ENCODE measurements at places on chromosomes 5 and 9.

DNA sequence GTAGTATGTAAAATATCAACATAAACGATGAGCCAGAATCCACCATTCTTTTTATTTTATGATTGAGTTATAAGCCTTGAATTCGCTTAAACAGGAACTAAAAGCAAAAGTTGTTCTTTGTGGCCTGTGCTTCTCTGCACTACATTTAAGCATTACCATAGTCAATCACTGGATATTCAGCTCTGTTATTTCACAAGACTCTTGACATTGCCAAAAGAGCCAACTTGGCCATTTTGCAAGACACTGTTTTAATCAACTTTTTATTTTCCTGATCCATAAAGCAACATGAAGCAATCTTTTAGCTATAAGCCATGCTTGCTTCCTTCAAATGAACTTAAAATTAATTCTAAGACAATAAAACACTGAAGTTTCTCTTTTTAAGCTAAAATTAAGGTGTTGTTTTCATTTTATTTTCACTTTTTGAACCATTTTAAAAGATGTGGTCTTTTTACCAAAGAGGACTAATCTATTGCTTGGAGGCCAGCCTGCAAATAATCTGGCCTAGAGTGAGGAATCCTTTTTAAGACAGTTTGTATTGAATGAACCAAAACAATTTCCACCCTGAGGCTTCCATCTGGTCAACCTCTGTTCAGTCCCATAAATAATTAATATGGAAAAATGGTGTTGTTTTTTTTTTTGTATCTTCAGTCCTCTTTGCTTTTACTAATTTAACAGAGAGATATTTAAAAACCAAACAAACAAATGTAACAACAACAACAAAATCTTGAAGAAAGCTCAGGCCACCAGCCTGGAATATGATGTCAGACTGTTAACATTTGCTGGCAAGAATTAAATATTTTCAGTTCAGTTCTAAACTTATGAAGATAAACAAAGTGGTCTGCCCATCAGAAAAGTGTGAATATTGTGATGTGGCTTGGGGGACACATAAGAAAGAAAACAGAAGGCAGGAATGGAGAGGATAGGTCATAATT is 274.4 kb downstream of the MARCHF11 start:
- DNase-seq = no peak

GRCh38 chr5:14720236-14720923 is 55.9 kb downstream of the OTULIN start:
- DNase-seq = no peak

- DNase-seq = no peak
Measured at GRCh38 chr5:40364441-40364840, 315.3 kb upstream of the PTGER4 start.

GRCh38 chr9:5352637-5353248 is 13.1 kb upstream of the RLN1 start:
- DNase-seq = no peak

- no peak for DNase-seq
Measured at GRCh38 chr5:140112685-140113179, 1.2 kb upstream of the PURA start.

DNA sequence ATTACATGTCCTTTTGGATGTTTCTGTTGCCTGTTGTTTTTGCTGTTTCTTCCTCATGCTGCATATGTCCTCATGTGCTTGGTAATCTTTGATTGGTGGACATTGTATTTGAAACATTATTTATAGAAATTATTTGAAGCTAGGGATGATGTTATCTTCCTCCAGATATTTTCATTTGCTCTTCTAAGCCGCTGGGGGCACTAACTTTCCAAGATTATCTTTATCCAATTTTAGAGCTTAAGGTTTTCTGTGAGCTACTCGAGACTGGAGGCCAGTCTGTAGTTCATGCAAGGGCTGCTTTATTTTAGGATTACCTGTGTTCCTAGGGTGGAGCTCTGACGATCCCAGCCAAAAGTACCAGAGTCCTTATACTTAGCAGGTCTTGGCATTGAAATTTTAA is 40.9 kb downstream of the STX17 start:
- DNase-seq = no peak

GRCh38 chr5:122076669-122077365 is 1.2 kb downstream of the LOX start:
- no peak for DNase-seq

- DNase-seq = no peak
Measured at GRCh38 chr9:126700296-126700695, 86.6 kb downstream of the LMX1B start.

GRCh38 chr9:127682351-127683136 is 24.2 kb upstream of the CFAP157 start:
- no peak for DNase-seq

GRCh38 chr5:149015561-149015960 is 47.3 kb downstream of the SH3TC2 start:
- no peak for DNase-seq

GRCh38 chr9:86353655-86354010 is 577 bp downstream of the TUT7 start:
- peak; percentile 29 for DNase-seq

DNA sequence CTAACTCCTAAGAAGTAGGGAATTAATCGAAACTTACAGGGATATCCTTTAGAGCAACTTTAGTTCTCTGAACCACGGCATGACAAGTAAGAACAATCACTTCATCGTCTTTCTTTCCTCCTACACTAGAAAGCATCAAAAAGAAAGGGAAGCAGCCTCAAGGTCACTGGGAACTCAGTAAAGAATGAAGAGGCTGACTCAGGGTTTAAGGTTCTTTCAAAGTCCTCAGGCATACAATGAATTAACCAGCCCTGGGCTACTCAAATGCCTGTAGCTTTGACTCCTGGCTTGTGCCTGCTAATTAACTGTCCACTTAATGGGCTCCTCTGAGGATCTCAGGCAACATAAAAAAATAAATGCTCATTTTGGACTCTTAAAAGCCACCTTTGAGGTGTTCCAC is 102.0 kb downstream of the TRIM32 start:
- DNase-seq = no peak

- DNase-seq = no peak
Measured at GRCh38 chr5:34709861-34710673, 53.9 kb downstream of the RAI14 start.

DNA sequence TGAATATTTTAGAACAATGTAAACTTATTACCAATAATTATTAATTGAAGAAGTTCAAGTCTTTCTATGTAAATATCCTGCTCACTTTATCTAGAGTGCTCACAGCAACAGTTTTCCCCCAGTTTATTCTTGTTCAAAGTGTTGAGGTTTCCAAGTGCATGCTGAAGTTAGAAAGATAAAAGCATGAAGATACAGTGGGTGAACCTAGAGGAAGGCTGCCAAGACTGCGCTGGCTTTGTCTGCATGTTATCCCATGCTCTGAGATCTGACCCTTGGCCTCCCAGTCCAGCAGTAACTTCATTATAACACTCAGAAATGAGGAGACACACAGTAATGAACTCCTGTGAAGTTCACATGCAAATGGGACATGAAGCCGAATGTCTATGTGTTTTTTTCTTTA is 76.0 kb upstream of the PIP5K1B start:
- no peak for DNase-seq

DNA sequence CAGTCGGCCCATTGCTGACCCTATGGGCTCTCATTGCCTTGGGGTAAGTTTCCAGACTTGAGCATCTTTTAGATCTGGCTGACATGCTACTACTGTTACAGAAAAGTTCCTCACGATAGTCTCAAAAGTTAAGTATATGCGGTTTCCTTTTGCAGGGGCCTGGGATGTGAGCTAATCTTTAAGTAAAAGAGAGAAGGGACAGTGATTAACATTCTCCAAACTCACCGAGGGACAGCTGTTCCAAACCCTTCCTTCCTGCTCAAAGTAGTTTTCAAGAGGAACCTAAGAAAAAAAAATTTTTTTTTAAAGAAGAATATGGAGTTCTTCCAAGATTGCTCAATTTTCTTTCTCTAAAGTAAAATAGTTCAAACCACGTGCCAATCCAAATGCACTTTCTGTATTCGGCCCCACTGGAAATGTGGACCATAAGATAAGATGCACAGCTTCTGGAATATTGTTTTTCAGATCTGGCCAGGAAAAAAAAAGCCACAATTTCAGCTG is 168.0 kb upstream of the SPRY4 start:
- DNase-seq = no peak

GRCh38 chr9:99016681-99017387 is 73.1 kb downstream of the COL15A1 start:
- no peak for DNase-seq

GRCh38 chr9:115593587-115594091 is 475.7 kb upstream of the TNC start:
- no peak for DNase-seq

DNA sequence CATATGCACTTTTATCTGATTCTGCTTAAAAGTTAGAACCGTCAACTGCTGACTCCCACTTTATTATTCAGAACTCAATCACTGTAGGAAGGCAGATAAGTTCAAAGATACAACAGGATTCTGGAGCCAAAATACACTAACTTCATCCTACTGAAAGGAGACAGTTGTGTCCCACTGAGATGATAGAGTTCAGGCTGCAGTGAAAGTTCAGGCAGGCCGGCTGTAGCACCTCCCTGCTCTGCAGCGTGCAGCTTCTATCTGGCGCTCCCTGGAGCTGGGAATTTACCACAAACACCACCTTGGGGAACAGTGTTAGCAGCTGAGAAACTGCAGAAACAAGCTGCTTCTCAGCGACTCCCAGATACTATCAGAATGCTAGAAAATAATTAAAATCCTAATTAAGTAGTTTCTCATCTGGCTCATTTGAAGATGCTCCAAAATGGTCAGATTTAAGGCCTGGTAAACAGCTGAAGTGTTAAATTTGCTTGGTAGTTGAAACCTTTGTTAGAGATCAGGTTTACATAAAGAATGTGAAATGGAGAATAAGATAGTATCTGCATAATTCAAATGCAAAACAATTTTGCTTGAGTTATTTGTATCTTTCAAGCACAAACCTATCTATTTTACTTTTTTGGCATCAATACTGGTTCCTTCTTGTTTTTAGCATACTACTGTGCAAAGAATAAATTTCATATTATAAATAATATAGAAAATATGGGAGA is 52.3 kb upstream of the CNTLN start:
- DNase-seq = no peak

DNA sequence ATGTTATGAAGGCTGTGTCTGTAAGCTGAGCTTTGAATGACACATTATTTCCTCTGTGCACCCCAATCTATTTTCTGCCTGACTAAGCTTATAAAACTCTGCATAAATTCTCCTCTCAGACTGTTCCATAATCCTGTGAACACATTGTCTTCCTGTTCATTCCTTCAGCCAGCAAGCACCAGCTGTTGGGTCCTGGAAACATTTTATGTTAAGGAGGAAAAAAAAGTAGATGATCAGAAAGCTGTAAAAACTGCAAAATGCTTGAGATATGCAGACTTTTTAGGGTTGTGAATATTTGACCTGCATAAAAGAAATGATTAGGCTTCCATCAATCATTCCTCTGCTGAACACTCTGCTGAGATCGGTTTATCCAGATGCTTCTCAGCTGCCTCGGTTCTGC is 1246.0 kb upstream of the DMAC1 start:
- DNase-seq = no peak

DNA sequence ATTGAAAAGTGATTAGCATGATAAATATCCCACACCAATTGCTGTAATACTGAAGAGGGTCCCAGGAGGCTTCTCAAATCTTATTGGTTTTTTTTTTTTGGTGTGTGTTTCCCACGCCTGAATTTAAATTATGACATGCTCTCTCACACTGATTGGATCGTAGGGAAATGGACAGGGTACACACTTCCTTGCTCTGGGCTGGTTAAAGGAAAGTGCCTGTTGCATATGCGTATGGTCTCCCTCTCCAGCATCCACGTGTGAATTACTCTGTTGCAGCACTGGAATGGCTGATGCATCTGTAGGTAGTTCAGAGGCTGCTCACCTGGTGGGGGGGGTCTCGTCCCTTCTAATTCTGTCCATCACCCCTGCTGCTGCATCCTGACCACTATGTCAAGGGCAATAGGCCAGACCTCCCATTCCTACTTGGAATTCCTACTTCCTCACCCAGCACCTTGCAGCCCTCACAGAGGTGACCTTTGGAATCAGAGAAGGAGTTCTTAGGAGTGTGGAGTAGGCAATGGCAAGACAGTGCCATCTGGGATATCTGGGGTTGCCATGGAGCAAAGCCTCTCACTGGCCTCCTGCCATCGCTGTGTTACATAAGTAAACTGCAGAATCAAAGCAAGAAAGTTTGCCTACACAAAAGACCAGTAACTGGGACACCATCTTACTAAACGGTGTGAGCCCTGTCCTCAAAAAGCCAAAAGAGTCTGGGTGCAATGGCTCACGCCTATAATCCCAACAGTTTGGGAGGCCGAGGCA is 71.4 kb upstream of the FBXW11 start:
- DNase-seq = no peak

DNA sequence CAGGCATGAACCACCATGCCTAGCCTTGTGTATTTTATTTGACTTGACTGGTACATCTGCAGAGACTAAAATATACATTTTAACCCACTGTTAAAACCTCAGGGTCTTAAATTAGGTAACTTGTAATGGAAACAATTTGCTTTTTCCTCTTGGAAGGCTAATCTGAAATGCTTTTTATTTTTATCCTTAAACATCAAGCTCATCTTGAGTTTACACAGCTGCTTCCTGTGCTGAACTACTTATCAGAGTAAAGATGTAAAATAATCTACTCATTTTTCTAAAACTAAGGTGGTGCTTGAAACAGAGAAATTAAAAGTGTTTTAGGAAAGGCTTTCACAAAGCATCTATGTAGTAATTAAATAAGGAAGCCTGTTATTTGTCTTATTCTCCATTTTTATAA is 144.1 kb downstream of the ENTREP1 start:
- DNase-seq = no peak

All from activated naive CD4-positive, alpha-beta T cell treated with Interleukin-2 at 50 U/mL for 16 hours (primary cell).